Caco-2 (cell line): ENCODE measurements at places on chromosomes 1 and 21. TPM values are rescaled to one million over a fixed set of nuclear protein-coding genes. Genes with fewer than 3 reads are reported as not detected.

Gene GREM2
- 0.36 and 0.51 TPM in 2 replicates for total RNA-seq

Gene TAS1R1
- not detected in 2 replicates for total RNA-seq

- DNase-seq, result no peak
Observed at GRCh38 chr1:201020040-201020591, 3.4 kb downstream of the KIF21B start.

GRCh38 chr1:5658340-5659316 lies 333.6 kb downstream of the NPHP4 start:
- DNase-seq, result peak; percentile 47

DNA sequence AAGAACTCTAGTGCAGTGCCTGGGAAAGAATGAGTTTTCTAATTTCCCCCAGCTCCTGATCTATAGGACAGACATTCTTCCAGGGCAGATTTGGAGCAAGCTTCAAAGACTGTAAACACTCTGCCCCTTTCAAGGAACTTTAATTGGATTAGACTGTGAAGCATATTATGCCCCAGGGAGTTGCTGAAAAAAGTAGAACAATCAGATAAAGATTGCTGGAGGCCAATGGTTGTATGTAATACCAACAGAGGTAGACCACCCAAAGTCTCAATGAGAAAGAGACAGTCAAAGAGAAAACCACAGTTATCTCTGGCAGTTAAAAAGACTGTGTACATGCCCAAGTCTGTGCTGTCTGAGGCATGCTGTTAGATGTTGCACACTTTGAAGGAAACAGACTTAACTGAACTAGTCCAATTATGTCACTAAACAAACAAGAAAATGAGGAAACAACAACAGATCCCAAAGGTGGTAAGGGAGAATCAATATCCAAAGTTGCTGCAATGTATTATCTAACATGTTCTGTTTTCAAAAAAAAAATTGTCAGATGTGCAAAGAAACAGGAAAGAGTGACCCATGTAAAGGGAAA lies 24.4 kb downstream of the C4BPA start:
- DNase-seq, result no peak

DNA sequence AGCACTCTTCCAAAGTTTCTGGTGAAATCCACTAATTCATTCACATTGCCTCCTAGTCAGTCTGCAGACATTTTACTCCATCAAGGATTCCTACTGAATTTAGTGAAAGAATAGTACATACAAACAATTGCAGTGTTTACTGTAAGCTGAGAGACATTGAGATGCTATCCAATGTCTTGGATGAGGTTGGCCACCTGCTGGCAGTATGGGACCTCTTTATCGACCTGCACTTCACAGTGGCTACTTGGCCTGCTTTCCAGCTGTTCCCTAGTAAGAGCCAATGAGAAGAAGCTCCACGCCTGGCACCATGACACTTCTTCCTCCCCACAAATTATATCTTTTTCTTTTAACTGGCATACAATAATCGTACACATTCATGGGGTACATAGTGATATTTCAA lies 51.5 kb upstream of the LRIF1 start:
- no peak for DNase-seq

DNA sequence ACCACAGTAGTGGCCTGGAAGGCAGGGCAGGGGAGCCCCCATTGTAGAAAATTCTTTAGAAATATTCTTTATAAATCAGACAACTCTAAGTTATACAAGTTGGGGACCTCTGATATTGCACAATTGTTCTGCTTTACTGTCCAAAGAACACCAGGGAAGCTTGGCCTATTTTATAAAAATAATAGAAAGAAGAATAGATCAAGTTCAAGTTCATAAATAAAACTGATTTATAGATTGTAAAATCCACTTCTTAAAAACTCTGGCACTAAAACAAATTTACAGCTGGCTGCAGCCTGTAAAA lies 55.0 kb upstream of the GALNT2 start:
- no peak for DNase-seq

DNA sequence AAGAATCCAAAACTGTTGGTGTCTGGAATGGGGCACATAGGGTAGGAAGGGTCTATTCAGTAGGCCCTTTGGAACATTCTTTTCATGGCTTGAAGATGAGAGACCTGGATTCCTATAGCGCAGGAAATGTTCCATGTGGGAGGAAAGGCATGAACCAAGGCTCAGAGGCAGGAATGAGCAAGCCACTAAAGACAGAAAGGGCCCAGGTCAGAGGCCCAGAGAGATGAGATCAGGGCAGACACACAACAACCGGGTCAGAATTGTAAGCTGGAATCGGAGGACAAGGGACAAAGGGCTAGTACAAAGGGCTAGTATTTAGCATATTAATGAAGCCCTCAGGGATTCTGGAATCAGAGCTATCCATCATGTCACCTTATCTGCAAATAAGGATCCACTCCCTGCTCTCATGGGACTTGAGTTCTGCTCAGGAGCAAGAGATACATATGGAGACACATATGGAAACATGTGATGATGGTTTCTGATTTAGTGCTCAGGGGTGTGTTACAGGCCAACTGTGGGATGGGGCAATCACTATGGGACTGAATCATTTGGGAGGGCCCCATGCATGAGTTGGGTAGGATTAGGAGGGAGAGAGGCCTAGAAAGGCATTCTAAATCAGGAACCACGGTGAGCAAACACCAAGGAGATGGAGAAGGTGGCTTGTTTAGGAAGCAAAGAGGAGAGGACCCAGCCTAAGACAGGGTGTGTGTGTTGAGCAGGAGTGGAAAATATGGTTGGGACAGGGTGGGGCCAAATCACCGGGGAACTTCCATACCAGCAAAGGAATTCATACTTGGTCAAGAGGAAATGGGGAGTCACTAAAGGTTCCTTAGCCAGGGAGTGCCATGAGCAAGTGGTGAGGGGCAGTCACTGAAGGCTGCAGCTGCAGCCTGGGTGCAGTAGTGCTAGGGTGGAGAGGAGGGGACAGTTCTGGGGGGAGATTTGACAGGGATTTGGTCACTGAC lies 8.6 kb downstream of the NECTIN4 start:
- DNase-seq, result no peak

- DNase-seq, result peak; percentile 56
Observed at GRCh38 chr21:44304877-44305293, 5.0 kb downstream of the PFKL start.

GRCh38 chr1:235595079-235595478 lies 54.5 kb downstream of the GNG4 start:
- no peak for DNase-seq

Gene PEAR1
- total RNA-seq, result 0.18 and 0.39 TPM in 2 replicates

- no peak for DNase-seq
Observed at GRCh38 chr1:164784960-164785359, 226.0 kb downstream of the PBX1 start.

Gene ZNF697
- 2.9 and 3.1 TPM in 2 replicates for total RNA-seq

GRCh38 chr21:34673006-34673405 lies 4.2 kb downstream of the CLIC6 start:
- DNase-seq, result no peak

GRCh38 chr1:218677026-218677425 lies 331.9 kb downstream of the TGFB2 start:
- no peak for DNase-seq

DNA sequence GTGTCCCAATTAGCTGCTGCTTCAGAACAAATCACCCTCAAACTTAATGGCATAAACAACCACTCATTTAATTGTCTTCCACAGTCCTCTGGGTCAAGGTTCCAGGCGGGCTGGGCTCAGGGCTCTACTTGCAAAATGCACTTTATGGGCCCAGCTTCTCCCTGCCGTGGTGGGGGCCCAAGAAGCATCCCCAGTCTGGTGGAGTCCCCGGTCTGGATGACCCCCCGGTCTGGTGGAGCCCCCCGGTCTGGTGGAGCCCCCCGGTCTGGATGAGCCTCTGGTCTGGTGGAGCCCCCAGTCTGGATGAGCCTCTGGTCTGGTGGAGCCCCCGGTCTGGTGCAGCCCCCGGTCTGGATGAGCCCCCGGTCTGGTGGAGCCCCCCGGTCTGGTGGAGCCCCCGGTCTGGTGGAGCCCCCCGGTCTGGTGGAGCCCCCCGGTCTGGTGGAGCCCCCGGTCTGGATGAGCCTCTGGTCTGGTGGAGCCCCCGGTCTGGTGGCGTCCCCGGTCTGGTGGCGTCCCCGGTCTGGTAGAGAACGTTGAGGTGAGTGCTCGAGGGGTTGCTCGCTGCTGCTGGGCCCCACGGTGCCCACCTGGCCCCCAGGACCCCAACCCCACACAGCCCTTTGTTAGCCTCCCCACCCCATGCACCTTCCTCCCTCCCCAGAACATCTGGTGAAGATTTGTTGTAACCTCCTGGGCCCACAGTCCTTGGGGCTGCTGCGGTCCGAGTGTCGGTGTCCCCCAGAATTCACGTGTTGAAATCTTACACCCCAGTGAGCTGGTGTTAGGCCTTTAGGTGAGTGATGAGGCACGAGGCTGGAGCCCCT lies 33.8 kb downstream of the POFUT2 start:
- DNase-seq, result no peak

Gene BNIPL
- total RNA-seq, result 1.9 and 2.3 TPM in 2 replicates

DNA sequence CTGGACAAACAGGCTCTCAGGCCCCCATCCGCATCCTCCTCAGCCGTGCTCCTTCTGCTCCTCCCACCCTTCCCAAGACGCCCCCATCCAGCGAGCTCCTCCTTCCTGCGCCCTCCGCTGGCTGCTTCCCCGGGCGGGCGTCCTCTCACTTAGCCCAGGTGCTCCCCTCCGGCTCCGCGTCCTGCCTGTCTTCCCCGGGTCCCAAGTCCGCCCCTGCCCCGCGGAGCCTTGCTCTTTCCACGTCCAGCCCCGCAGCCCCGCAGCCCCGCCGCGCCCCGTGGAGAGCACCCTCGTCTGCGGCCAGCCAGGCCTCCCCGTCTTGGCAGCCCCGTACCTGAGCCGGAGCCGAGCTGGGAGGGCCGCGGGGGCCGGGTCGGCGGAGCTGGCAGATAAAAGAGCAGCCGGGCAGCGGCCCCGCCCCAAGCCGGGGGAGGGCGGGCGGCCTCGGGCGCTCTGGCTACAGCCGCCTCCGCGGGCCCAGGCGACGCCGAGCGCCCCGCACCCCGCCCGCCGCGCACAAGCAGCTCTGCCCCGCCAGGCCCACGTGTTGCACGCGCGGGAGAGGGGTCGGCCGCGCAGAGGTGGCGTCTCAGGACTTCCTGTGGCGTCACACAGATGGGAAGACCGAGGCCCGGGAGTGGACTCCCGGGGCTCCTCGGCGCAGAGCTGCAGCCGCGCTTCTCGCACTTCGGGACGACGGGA lies at the start of gene PAQR7:
Gene PAQR7, minus strand, starts transcription at position 555 of the 702 bp plus-strand sequence. CDS start 11,869 bp downstream, outside the sequence.
- peak; percentile 85 for DNase-seq

Gene TMEM125
- total RNA-seq, result 22.8 and 25.9 TPM in 2 replicates

DNA sequence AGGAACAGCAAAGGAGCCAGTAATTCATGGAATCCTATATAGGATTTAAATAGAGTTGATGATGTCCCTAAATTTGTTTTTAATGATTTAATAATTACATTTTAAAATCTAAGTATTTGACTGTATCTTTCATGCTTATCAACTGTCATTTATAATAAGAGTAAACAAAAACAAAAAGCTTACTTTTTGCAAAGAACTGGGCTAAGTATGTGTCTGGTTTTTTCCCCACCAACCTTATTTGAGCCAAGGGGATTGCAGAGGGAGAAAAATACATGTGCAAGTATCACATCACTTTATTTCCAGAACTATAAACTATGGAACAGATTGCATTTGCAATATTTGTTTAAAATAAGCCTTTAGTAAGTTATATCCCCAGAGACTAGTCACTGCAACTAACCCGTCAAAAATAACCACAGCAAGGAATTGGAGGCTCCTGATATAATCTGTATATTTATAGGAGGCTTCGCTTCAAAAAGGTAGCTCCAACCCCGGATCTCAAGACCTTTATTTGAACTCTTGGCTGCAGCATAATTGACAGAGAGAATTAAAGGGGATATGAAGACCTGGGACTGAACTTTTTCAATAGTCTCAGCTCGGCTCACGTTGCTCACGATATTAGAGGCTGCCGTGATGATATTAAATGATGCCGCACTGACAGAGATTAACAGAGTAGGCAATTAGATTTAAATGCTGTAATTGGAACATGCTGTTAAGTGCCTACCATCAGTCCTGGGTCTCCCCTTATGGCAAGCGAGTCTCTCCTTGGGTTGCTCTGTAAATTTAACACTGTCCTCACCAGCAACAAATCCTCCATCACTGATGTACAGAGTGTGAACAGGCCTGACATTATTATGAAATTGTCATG lies 329.1 kb upstream of the NFIA start:
- no peak for DNase-seq

Gene SLC1A7
- not detected in 2 replicates for total RNA-seq

GRCh38 chr1:11286735-11287410 lies 13.9 kb downstream of the UBIAD1 start:
- no peak for DNase-seq

Gene PTGER3
- not detected in 2 replicates for total RNA-seq

Gene MRPL39
- total RNA-seq, result 37.3 and 39.8 TPM in 2 replicates

Gene POU2F1
- total RNA-seq, result 28.3 and 29.6 TPM in 2 replicates

DNA sequence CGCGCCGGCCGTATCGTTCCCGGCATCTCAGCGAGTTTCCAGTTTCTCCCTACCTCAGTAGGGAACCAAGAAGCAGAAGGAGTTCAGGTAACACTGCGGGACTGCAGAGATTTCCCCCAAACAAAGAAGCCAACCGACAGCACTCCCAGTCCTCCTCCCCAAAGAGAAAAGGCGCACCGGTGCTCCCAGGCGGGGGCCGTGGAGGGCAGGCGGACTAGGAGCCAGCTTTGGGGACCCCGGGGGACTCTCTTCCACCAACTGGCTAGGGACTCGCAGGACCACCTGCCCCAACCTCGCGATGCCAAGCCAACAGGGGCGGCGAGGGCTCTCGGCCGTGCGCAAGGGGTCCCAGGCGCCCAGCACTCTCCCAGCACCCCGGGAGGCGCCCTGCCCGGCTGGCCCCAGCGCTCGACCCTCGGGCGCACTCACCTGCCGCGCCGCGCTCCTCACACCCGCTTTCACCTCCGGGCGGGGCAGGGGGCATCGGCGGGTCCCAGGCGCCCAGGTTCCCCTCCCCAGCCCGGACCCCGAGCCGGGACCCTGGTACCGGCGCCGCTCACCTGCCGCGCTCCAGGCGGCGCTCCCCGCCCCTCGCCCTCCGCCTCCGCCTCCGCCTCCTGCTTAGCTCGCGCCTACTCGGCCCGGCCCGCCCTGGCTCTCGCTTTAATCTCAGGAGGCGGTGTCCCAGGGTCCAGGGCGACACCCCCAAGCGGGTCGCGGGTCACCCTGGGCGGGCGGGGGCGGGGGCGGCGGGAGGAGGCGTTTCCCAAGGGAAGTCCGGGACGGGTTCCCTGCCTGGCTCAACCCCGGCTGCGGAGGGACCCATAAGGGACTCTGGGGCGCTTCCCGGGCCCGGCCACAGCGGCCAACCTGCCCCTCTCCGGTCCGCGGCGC lies at the start of gene TMPRSS2:
Gene TMPRSS2, minus strand, starts transcription at position 638 of the 894 bp plus-strand sequence. CDS start 10,025 bp downstream, outside the sequence.
- peak; percentile 90 for DNase-seq

Gene MIER1
- total RNA-seq, result 12.3 and 17.2 TPM in 2 replicates
